ENCODE measurements at places on chromosomes 1 and 21. TPM values are rescaled to one million over a fixed set of nuclear protein-coding genes. Genes with fewer than 3 reads are reported as not detected.
A peak's percentile ranks its signal among the peaks of the same experiment; 100 is the strongest.

SLC45A1 gene
- 0.24 TPM for total RNA-seq

GRCh38 chr21:41402231-41402630 is 23.8 kb upstream of the MX1 start:
- no peak for DNase-seq

GRCh38 chr1:98897479-98897878 is 107.2 kb downstream of the PLPPR5 start:
- no peak for DNase-seq

GRCh38 chr21:25506887-25507286 is 100.4 kb downstream of the MRPL39 start:
- DNase-seq, result no peak

GRCh38 chr1:33984906-33985565 is 121.2 kb downstream of the HMGB4 start:
- DNase-seq, result no peak

DNA sequence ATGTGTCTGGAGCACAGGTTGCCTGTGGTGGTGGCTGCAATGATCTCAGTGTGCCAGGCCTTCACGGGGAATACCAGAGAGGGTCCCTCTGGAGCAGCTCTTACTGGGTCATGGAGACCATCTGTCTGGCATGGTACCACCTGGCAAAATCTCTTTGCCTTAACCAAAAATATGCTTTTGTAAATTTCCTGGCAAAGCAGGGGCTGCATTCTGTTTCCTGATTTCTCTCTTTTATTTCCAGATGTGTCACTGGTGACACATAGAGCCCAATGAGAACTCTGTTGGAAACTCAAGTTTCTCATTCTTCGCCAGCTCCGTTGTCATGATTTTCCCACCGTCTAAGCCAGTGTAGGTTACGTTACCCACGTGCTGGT is 136.5 kb downstream of the FGGY start:
- DNase-seq, result no peak

- no peak for DNase-seq
Measured at GRCh38 chr1:85838238-85838637, 130.0 kb upstream of the ZNHIT6 start.

CNKSR1 gene
- 13.3 TPM for total RNA-seq

GRCh38 chr21:36321325-36322082 is 1.5 kb downstream of the MORC3 start:
- DNase-seq, result peak; percentile 13

- no peak for DNase-seq
Measured at GRCh38 chr21:27796106-27796505, 829.2 kb upstream of the ADAMTS5 start.

All from hepatocyte (in vitro differentiated cells).